ENCODE measurements at places on chromosomes 7 and 10. TPM values are rescaled to one million over a fixed set of nuclear protein-coding genes. Genes with fewer than 3 reads are reported as not detected.

Gene PSD
- 30.6 TPM for total RNA-seq

Gene ELMO1
- total RNA-seq = 46.4 TPM

Gene SEC24C
- total RNA-seq = 47.9 TPM

Gene TRPV5
- total RNA-seq = not detected

Gene SFRP4
- total RNA-seq = 1.4 TPM

Gene STEAP1B
- 2.8 TPM for total RNA-seq

Gene PILRA
- 2.5 TPM for total RNA-seq

Gene HABP2
- not detected for total RNA-seq

Gene NUTM2A
- 4.0 TPM for total RNA-seq

- H3K27ac ChIP-seq = no peak overlapping the region
- peaks cover 17% of the 10 kb centered on the region for H3K27me3 ChIP-seq
- no peaks in the 10 kb centered on the region for H3K36me3 ChIP-seq
- H3K4me3 ChIP-seq = no peak overlapping the region
These were observed 58.9 kb downstream of the FRMPD2 start for GRCh38 chr10:48215486-48216203.

GRCh38 chr7:51242007-51242691 is 74.5 kb downstream of the COBL start:
- H3K27ac ChIP-seq = no peak overlapping the region
- H3K4me1 ChIP-seq = no peaks in the 10 kb centered on the region
- no peaks in the 10 kb centered on the region for H3K27me3 ChIP-seq
- no peak for ATAC-seq

GRCh38 chr10:130337696-130338635 is 201.8 kb downstream of the GLRX3 start:
- no peaks in the 10 kb centered on the region for H3K36me3 ChIP-seq
- peaks cover 33% of the 10 kb centered on the region for H3K27me3 ChIP-seq
- H3K4me1 ChIP-seq = no peaks in the 10 kb centered on the region
- no peak overlapping the region for H3K4me3 ChIP-seq
- H3K27ac ChIP-seq = no peak overlapping the region

DNA sequence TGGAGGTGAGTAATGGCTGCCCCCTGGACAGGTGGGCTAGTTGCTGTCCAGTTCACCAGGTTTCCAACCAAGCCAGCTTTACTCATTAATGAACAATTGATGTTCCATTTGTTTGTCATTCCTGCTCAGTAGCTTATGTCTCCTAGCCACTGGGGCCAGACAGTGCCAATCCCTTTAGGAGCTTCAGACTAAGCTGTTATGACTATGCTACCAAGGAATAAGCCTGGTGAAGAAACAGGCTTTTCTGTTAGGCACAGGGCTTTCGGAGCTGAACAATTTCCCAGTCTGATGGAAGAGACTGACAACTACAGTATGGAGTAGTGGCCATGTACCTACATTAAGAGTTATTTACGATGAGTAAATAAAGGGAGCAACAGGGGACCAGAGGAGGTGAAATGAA is 2.1 kb upstream of the FMC1 start:
- no peaks in the 10 kb centered on the region for H3K27me3 ChIP-seq
- no peak for ATAC-seq
- H3K4me1 ChIP-seq = peaks cover 6% of the 10 kb centered on the region

DNA sequence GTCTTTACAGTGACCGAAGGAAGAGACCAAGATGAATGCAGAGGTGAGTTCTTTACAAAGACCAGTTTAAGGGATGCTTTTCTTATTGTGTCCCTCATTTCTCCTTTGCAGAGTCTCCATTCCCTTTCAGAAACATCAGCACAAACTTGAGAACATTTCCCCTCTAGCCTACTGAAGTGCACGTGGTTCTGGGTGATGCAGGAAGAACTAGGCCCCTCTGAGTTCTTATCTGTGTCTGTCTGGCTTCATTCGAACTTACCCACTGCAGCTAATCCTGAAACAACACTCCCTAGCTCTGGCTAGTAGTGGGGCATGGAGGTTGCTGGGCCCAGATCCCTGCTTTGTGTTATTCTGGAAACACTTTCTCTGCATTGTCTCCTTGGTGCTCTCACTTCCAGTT is 12.6 kb downstream of the BLVRA start:
- H3K4me1 ChIP-seq = no peaks in the 10 kb centered on the region
- no peak overlapping the region for H3K27ac ChIP-seq
- H3K36me3 ChIP-seq = no peaks in the 10 kb centered on the region
- ATAC-seq = no peak

DNA sequence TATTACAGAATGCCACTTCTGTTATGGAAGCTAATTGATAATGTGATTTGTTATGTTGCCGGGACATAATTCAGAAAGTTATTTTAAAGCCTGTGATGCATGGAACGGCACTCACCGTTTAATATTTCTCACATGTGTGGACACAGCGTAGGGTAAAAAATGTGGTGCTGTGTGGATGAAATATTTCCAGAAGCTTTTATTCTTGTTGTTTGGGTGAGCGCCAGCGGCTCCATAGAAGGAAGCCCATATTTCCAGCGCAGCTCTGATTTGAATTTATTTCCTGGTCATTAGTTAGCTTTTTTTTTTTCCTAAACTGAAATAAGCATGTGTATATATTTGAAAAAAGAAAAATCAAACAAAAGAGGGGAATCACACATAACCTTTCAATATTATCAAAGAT is 20.2 kb upstream of the NKX6-2 start:
- H3K36me3 ChIP-seq = no peaks in the 10 kb centered on the region
- H3K4me3 ChIP-seq = no peak overlapping the region
- no peak for ATAC-seq
- H3K27me3 ChIP-seq = peaks cover 26% of the 10 kb centered on the region
- no peak overlapping the region for H3K27ac ChIP-seq
- no peaks in the 10 kb centered on the region for H3K4me1 ChIP-seq

DNA sequence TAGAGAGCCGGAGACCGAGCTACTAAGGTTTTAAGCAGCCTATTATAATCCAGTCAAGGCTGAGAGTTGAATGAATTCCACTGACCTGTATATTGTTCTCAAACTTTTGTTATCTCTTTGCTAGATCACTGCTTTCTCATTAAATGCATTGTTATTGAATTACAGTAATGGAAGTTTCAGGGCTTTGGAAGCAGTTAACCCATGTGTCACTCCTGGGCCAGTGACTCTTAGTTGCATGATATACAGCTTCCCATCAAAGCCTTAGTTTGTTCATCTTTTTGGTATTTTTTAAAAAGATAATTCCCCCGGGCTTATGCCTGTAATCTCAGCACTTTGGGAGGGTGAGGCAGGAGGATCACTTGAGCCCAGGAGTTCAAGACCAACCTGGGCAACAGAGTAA is 55.4 kb upstream of the KIAA1217 start:
- H3K36me3 ChIP-seq = no peaks in the 10 kb centered on the region
- no peak overlapping the region for H3K4me3 ChIP-seq
- no peak overlapping the region for H3K27ac ChIP-seq
- H3K4me1 ChIP-seq = no peaks in the 10 kb centered on the region

DNA sequence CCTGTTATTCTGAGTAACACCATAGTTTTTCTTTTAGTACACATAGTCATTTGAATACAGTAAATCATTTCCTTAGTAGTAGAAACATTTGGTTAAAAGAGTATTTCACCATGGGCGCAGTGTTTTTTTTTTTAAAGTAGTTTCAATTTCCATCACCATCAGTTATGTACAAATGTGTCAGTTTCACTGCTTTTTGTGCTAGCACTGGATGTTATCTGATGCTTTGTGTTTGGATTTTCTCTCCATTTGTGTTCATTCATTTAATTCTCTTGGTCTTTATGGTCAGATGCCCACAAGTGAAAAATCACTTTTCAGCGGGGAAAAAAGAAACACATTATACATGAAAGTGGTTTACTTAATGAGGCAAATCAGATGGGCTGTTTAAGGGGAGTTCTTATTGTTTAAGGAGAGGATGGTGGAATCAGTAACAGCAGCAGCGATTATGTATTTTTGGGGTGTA is 16.0 kb upstream of the HK1 start:
- no peak overlapping the region for H3K4me3 ChIP-seq
- no peak for ATAC-seq
- H3K27ac ChIP-seq = no peak overlapping the region
- H3K27me3 ChIP-seq = no peaks in the 10 kb centered on the region

GRCh38 chr7:96740130-96740529 is 30.5 kb upstream of the SEM1 start:
- H3K27ac ChIP-seq = no peak overlapping the region
- H3K4me1 ChIP-seq = no peaks in the 10 kb centered on the region
- H3K36me3 ChIP-seq = no peaks in the 10 kb centered on the region
- ATAC-seq = no peak
- H3K27me3 ChIP-seq = peaks cover 29% of the 10 kb centered on the region
- H3K4me3 ChIP-seq = no peak overlapping the region

DNA sequence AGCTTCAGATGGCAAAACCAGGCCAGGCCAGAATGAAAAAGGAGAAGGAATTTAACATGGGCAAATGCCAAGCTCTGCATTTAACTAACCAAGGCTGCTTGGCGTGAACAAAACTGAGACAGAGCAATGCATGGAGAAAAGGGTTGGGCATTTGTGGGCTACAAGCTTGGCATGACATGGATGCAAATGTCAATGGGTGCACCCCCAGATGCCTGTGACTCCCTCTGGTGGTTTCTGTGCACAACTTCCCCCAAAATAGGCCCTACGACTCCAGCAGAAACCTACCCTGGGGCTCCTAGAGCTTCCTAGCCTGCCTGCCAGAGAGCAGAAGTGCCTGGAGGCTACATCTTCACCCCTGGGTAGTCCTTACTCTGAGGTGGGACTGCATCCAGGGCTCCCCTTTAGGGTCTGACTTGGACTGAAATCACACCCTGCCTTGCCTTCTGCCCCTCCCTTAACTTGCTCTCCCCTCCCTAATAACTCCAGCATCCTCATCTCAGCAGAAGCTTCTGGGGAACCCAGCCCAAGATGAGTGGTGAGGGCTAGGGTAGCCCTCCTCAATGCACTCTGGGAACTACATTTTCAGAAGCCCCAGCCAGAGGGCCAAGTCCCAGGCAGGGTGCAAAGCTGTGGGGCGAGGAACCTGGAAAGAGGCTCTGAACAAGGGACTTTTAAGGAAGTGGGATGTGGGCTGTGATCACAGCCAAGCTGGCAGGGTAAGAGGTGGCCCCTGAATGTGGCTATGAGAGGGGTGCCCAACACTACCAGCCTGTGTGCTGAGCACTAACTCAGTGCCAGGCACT is 11.3 kb downstream of the GPRIN2 start:
- H3K36me3 ChIP-seq = no peaks in the 10 kb centered on the region
- ATAC-seq = no peak
- H3K27ac ChIP-seq = no peak overlapping the region
- H3K4me3 ChIP-seq = no peak overlapping the region
- H3K4me1 ChIP-seq = no peaks in the 10 kb centered on the region
- peaks cover 8% of the 10 kb centered on the region for H3K27me3 ChIP-seq

- no peak for ATAC-seq
- H3K27me3 ChIP-seq = no peaks in the 10 kb centered on the region
- H3K27ac ChIP-seq = no peak overlapping the region
- no peaks in the 10 kb centered on the region for H3K4me1 ChIP-seq
These were observed 542.4 kb downstream of the ACTR3B start for GRCh38 chr7:153301936-153302335.

DNA sequence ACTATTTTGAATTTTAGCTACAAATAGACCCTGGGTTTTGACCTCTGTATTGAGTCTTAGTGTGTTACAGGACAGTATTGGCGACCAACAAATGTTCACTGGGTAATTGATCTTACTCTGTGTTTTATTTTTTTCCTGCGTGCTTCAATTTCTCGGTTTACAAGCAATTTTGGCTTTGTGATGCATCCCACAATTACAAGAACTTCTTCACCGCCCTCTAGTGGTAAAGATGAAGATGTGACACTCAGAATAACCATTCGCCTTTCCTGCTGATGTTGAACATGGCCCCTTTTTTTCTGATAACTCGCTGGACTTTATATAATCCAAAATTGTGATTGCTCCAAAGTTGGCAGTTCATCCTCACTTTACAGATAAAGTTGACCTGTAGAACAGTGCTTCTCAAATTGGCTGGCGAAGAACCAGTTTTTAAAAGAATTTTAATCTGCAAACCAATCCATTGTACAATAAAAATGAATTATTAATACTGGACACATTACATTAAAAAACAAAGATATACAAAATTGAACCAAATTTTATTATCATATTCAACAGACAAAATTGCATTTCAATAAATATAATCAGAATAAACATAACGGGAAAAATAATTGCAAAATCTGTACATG is 20.2 kb upstream of the SMC3 start:
- H3K4me3 ChIP-seq = no peak overlapping the region
- H3K27ac ChIP-seq = no peak overlapping the region
- peak; percentile 46 for ATAC-seq
- no peaks in the 10 kb centered on the region for H3K36me3 ChIP-seq
- peaks cover 21% of the 10 kb centered on the region for H3K27me3 ChIP-seq
- H3K4me1 ChIP-seq = no peaks in the 10 kb centered on the region

- no peaks in the 10 kb centered on the region for H3K36me3 ChIP-seq
- no peaks in the 10 kb centered on the region for H3K4me1 ChIP-seq
- H3K4me3 ChIP-seq = no peak overlapping the region
- no peaks in the 10 kb centered on the region for H3K27me3 ChIP-seq
These were observed 628.4 kb downstream of the PARD3 start for GRCh38 chr10:34186745-34187144.

DNA sequence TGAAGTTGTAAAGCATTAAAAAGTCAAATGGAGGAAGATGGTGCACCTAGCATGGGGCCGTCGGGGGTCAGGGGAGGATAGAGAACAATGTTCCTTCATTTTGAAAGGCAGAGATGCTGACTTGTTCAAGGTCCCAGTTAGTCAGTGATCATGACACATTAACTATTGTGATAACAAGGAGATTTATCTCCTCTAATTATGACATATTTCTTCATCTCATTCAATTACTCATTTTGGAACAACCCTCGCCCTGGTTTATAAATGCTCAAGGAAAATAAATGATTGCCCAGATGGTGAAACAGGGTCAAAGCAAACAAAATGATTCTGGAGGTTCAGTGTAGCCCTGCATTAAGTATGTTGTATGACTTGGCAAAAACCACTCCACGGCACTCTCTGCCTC is 106.2 kb downstream of the ITIH5 start:
- no peaks in the 10 kb centered on the region for H3K27me3 ChIP-seq
- H3K4me3 ChIP-seq = no peak overlapping the region
- no peaks in the 10 kb centered on the region for H3K4me1 ChIP-seq
- H3K36me3 ChIP-seq = no peaks in the 10 kb centered on the region
- peak; percentile 23 for ATAC-seq

- peak overlapping the region; percentile 99 for H3K27ac ChIP-seq
- no peaks in the 10 kb centered on the region for H3K36me3 ChIP-seq
- H3K4me1 ChIP-seq = peaks cover 81% of the 10 kb centered on the region
- no peaks in the 10 kb centered on the region for H3K27me3 ChIP-seq
- ATAC-seq = no peak
These were observed 713 bp downstream of the LZTS2 start for GRCh38 chr10:101000127-101000914.
